Activated CD8-positive, alpha-beta memory T cell treated with anti-CD3 and anti-CD28 coated beads for 4 hours (primary cell): ENCODE measurements at places on chromosomes 5 and 9.

GRCh38 chr5:178740921-178741320, 10.5 kb upstream of the ZNF354A start:
- DNase-seq: no peak

DNA sequence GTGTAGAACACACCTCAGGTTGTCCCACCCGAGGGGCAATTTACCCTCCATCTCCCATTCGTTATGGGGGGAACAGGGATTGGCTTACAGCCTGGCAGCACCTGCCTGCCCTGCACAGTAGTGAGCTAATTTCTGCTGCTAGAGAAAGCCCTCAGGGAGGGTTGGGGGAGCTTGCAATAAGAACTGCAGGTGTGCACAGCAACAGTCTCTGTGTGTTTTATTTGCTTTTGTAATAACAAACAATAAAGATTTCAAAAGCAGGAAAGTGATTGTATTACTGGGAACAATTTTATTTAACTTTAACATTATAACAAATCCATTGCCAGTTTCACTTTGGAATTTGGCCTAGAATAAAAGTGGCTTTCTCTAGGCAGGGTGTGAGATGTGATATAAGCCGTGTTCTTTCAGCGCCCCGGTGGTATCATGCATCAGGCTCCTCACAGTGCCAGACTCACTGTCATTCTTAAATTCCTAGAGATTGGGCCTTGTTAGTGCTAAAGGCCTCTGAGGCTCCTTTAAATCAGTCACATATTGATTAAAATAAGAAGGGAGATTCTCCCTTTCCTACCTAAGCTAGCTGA, 81.1 kb downstream of the RMI1 start:
- no peak for DNase-seq

- no peak for DNase-seq
Observed at GRCh38 chr5:170380361-170380951, 8.7 kb downstream of the KCNMB1 start.

DNA sequence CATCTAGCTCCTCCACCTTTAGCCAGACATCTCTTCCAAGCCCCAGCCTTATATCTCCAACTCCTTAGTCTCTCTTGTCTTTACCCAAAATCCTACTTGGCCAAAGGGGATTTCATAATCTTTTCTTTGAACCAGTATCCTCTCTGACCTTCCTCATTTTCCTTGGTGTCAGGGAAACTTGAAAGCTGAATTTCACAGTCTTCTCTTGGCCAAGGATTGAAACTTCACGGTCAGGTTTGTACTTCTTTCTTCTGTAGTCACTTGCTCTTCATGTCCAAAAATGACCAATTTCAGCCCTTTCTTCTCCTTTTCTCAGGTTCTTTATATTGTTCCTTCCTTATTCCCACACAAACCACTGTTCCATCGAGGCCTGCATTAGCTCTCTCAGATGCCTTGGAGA, 473.7 kb upstream of the KLF4 start:
- no peak for DNase-seq

DNA sequence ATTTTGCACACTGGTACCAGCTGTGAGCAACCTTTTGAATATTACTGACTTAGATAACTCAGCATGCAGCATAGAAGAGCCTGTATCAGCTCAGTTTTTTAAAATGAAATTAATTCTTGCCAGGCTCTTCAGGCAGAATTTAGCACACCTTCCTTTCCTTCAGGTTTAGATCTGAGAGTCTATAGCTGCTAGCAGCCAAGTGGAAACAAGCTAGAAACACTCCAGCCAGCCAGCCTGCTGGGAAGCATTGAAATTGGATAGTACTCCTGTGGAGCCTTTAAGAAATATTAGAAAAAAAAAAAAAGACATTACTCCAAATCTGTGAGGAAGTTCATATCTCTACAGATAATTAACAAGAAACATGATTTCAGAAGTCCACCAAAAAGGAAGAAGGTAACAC, 812.2 kb downstream of the DTWD2 start:
- no peak for DNase-seq

- DNase-seq: no peak
Observed at GRCh38 chr5:1541702-1542400, 18.1 kb upstream of the LPCAT1 start.

DNA sequence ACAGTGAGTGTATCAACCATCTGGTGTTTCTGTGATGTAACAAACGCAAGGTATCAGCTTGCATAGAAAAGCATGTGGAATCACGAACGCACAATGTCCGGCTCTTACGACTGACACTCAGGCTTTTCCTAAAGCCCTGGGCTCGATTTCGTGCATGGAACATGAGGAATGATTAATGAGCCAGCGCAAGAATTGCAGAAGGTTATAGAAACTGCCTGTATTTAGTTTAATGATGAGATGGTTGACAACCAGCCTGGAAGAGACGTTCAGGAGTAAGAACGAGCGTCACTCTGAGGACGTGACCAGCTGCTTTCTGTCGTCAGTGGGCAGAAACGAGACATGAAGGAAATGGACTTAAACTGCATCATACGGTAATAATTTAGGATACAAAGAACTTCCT, 497.6 kb downstream of the IRX1 start:
- no peak for DNase-seq

- no peak for DNase-seq
Observed at GRCh38 chr5:141821430-141821925, 56.7 kb downstream of the PCDH1 start.

- DNase-seq: no peak
Observed at GRCh38 chr5:180875860-180876426, 14.9 kb upstream of the ZFP62 start.

- no peak for DNase-seq
Observed at GRCh38 chr5:59790376-59790775, 103.2 kb downstream of the PDE4D start.

GRCh38 chr5:112372543-112372942, 46.5 kb downstream of the EPB41L4A start:
- DNase-seq: no peak

- no peak for DNase-seq
Observed at GRCh38 chr9:589723-590122, 251.8 kb upstream of the DMRT1 start.

DNA sequence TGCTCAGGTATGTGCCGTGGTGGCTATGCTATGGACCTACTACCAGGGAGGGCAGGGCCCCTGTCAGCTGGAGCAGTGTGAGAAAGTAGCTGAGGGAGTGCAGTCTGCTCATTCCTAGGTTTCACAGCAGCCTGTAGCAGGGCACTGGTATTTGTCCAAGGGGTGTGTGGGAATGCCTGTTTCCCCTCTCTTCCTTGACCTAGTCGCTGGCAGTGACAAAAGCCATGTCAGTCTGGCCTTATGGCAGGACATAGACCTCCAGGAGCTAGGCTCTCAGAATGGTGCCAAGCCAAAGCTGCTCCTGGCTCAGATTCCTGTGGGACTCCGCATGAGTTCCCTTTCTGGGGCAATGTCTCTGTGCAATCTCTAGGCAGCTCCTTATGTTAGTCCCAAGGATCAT, 253.9 kb upstream of the TYRP1 start:
- DNase-seq: no peak

- DNase-seq: no peak
Observed at GRCh38 chr5:113778147-113778546, 264.7 kb downstream of the YTHDC2 start.

DNA sequence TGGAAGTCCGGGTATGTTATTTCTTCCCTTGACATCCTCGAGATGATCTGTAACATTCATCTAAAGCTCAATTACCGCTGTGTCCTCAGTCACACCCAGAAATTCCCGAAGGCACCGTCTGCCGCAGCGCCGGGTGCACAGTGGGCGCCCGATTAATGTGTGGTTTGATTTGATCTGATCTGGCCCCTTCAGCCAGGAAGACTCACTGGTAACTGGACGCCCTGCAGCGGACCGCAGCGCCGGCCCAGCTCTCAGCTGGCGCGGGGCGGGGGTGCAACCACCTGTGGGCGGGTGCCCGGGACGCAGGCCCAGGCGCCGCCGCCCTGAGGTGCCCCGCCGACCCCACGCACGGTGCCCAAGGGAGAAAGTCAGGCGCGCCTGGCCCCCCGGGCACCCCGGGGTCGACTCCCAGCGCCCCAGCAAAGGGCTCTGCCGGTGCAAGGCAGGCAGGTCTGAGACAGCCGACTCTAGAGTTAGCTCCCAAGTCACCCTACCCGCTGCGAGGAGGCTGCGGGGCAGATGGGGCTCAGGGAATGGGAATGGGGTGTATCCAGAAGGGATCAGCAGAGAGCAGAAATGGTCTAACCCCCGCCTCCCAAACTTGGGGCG, 1.7 kb downstream of the EPB41L4B start:
- DNase-seq: no peak

DNA sequence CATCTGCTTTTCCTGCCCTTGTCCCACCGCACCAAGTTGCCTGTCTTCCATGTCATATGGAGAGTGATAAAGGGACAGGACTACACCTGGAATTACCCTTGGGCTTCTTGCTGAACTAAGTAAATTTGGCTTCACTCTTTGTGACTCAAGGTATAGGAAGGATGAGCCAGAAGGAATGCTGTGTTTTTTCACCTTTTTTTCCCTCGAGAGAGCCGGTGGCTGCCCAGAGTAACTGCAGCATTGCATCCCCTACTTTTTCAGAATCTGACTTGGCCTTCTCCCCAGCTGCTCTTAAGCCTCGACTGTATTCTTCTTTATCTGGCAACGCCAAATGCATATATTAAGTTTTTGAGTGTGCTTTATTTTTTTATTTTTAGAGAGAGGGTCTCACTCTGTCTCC, 38.4 kb downstream of the RCL1 start:
- DNase-seq: no peak

DNA sequence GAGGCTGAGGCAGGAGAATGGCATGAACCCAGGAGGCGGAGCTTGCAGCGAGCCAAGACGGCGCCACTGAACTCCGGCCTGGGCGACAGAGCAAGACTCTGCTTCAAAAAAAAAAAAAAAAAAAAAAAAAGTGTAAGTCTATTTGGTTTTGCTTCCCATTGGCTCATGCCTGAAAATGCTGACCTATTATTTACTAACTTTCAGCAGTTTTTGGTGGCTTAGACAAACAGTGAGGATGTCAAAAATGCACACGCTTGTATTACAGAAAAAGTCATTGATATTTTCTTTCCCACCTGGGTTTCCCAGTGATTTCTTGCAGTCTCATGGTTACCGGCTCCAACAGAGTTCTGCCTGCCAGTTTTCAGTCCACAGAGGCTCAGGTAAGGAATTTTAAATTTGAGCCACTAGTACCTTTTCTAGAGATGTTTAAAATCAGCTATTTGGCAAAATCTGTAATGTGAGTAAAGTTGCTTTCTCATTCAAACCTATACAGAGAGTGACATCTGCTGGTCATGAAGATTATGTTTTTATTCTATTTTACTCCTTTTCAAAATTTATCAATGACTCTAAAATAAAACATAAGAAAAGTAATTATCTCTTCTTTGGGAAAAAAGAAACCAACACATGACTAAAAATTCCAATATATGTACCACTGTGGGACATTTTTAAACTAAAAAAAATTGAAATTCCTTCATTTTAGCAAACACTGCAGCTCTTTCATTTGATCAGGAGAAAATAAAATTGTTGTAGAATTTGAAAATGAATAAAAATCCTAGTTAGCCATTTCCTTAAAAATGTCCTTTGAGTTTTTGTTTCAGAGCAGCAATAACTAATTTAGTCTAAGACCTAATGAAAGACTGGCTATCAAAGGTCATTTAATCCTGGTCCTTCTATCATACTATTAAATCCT, 8.8 kb downstream of the FAM200C start:
- DNase-seq: no peak

DNA sequence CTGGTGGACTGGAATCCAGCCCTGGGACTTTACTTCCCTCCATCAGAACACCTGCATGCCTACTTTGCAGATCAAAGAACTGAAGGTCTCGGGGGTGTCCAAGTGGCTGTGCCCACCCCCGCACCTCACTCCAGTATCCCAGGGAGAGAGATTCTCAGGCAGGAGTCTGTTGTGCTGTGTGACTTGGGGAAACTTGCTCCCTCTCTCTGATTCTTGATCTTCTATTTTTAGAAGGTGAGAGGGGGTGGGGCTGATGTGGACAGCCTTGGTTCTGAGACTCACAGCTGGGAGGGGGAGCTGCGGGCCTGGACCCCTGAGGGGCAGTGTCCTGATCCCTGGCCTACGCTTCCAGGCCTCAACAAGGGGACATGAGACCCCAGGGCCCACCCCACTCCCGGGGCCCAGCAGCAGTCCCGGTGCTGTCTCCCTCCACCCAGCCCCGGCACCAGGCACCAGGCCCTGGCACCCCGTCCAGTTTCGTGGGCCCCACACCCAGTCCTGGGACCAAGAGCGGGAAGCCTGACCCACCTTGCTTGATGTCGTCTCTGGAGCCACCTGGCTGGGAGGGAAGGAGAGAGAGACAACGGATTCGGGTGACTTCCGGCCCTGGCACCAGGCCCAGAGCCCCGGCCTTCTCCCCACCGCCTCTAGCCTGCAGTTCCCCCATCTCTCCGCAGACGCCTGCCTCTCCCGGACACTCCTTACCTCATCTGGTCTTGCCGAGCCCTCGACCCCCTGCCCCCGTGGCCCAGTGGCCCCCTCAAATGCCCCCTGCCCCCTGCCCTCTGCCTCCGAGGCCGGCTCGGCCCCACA, 74.0 kb upstream of the SPTLC1 start:
- DNase-seq: no peak

GRCh38 chr5:171311322-171312077, 2.5 kb downstream of the TLX3 start:
- DNase-seq: no peak

GRCh38 chr5:134090522-134090921, 24.0 kb upstream of the TCF7 start:
- no peak for DNase-seq

GRCh38 chr5:149583394-149583793, 2.1 kb downstream of the ARHGEF37 start:
- DNase-seq: no peak

DNA sequence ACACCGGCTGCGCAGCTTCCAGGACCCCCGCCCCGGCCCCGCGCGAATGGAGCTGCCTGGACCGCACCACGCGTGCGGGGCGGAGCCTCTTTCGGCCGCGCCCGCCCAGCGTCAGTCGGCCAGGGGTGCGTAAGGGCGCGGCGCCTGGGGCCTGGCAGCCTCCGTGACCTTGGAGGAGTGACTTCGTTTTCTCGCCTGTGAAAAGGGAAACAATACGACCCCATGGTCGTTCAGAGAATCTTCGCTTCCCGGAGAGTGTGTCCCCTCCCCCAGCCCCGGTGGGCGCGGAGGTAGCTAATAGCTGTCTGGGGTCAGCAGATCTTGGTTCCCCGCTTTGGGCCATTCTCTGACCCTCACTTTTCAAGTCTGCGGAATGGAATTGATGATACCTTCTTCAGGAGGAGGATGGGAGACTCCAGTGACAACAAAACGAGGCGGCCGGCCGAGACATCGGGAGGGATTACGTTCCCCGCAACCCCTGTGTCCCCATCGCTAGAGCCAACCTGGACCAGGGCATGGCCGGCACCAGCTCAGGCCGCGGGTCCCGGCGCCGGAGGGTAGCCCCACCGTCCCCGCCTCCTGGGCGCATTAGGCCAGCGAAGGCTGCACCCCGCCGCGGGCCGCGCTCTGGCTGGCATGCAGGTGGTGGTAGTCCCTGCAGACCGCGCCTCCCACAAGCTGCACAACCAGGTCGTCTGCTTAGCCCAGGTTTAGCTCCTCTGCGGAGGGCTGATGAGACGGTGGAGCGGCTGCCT, 5.5 kb upstream of the CDHR2 start:
- DNase-seq: no peak

GRCh38 chr5:175855041-175855720, 16.2 kb upstream of the CPLX2 start:
- DNase-seq: no peak

GRCh38 chr5:64074533-64074932, 91.1 kb upstream of the RNF180 start:
- no peak for DNase-seq
